Testis (tissue), 5 donors: ENCODE measurements at places on chromosomes 6 and 20. TPM values are rescaled to one million over a fixed set of nuclear protein-coding genes. Genes with fewer than 3 reads are reported as not detected.
A peak's percentile ranks its signal among the peaks of the same experiment; 100 is the strongest.

HDGFL1 gene
- 92.2 TPM for total RNA-seq

NFATC2 gene
- 5.4 TPM for total RNA-seq

GRCh38 chr6:154252678-154253077 lies 103.9 kb downstream of the IPCEF1 start:
- H3K27ac ChIP-seq, result no peak overlapping the region
- no peaks in the 10 kb centered on the region for H3K4me1 ChIP-seq
- no peak overlapping the region for H3K4me3 ChIP-seq
- H3K27me3 ChIP-seq, result no peaks in the 10 kb centered on the region
- no peak for DNase-seq

- DNase-seq, result peak; percentile 11
- H3K27ac ChIP-seq, result no peak overlapping the region
- no peaks in the 10 kb centered on the region for H3K36me3 ChIP-seq
- no peak overlapping the region for H3K4me3 ChIP-seq
- H3K4me1 ChIP-seq, result no peaks in the 10 kb centered on the region
These were observed 83.9 kb downstream of the DLL1 start for GRCh38 chr6:170206851-170207431.

DNA sequence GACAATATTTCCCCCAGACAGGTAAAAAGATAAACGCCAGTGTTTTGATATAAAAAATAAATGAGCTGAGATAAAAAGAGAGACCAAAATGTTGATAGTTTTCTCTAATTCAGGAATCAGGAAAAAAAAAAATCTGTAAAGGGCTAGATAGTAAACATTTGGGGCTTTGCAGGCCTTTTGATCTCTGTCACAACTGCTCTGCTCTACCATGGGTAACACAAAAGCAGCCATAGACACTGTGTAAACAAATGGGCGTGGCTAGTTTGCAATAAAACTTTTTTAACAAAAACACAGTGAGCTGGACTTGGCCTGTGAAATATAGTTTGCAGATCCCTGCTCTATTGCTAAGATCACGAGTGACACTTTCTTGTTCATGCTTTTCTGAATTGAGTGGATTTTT lies 219.1 kb upstream of the STXBP5 start:
- no peaks in the 10 kb centered on the region for H3K4me1 ChIP-seq
- no peak for DNase-seq
- no peak overlapping the region for H3K27ac ChIP-seq
- no peaks in the 10 kb centered on the region for H3K36me3 ChIP-seq
- no peak overlapping the region for H3K4me3 ChIP-seq

DNA sequence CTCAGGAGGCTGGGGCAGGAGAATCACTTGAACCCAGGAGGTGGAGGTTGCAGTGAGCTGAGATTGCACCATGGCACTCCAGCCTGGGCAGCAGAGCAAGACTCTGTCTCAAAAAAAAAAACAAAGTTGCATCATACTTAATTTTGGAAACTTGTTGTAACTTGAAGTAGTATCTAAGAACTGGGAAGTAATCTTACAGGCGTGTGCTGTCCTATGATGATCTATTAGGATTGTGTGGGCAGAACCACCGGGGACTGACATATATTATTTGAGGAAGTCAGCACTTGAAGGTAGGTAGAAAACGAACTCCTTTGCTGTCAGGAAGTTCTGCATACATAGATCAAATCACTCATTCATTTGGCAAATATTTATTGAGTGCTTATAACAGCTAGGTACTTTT lies 188.5 kb downstream of the ZNF217 start:
- H3K27ac ChIP-seq, result no peak overlapping the region
- no peak for DNase-seq
- no peaks in the 10 kb centered on the region for H3K36me3 ChIP-seq
- H3K4me1 ChIP-seq, result peaks cover 11% of the 10 kb centered on the region

DNA sequence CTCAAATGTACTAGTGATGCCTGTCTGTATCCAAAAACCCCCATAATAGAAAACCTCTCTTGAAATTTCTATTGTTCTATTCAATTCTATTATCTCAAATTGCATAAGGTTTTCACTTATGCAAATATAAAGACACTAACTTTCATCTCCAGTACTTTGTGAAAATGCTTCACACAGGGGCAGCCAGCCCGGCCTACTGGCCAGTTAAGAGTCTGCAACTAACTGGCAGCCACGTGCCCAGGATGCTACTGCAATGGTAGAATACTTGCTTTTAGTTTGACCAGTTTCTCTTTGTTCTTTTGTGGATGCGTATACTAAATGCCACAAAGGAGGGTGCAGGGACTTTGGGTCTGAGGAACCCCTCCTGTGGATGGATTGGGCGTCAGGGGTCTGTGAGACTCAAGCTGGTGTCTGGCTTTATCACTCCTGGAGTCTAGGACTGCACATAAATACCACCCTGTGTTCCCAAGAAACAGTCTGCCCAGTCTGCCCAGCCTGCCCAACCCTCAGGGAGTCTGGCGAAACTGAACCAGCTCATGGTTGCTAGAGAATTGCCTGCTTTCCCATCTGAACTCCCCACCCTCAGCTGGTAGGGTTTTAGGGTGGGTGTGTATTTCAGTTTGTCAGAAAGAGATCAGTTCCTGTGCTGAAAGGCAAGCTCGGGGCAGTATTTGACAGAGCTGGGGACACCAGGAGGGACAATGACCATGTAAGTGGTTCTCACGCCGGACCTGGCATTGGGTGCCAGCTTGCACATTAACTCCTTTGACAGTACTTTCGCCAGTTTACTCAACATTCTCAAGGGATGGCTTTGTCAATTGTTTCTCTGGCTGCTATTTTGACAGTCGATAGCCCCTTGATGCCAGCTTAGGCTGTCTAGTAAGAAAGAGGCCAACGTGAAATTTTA lies 558.2 kb upstream of the JAG1 start:
- H3K27ac ChIP-seq, result peak overlapping the region; percentile 5
- no peaks in the 10 kb centered on the region for H3K27me3 ChIP-seq
- H3K4me3 ChIP-seq, result no peak overlapping the region

PSORS1C2 gene
- total RNA-seq, result not detected

OR2H2 gene
- 0.63 TPM for total RNA-seq

GRCh38 chr6:163243083-163243482 lies 171.4 kb upstream of the QKI start:
- peaks cover 5% of the 10 kb centered on the region for H3K4me1 ChIP-seq
- no peaks in the 10 kb centered on the region for H3K36me3 ChIP-seq
- no peaks in the 10 kb centered on the region for H3K27me3 ChIP-seq
- H3K4me3 ChIP-seq, result no peak overlapping the region
- peak; percentile 25 for DNase-seq

TTLL9 gene
- 8.7 TPM for total RNA-seq

DNA sequence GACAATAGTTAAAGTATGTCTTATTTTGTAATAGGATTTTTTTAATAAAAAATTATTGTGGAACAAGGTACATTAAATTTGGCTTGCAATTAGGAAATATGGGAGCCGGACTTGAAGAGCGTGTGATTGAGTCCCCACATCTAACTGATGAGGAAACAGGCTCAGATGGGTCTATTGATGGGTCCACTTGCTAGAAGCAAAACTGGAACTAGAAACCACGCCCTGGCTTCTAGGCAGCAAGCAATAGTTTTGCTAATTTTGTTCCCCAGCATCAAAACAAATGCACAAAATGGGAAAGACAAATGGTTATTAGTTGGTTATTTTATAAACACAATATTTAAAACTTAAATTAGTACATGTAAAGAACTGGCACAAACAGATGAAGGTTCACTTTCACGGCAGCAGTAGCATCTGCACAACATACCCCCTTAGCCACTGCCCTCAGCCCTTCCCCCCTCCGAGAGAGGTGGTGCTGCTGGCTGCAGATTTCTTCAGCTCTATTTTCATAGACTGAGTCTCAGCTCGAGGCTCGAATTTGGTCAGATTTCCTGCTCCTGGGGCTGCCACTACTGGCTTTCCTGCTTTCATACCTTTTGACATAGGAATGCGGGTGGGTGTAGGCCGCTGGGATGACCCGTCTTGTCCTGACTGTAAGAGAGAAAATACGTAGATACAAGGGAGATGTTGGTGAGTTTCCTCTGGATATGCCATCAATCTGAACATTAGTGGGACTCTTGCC lies 23.8 kb upstream of the TMEM30A start:
- H3K4me3 ChIP-seq, result no peak overlapping the region
- H3K27me3 ChIP-seq, result no peaks in the 10 kb centered on the region
- no peak overlapping the region for H3K27ac ChIP-seq
- DNase-seq, result no peak
- H3K4me1 ChIP-seq, result no peaks in the 10 kb centered on the region

- no peaks in the 10 kb centered on the region for H3K36me3 ChIP-seq
- no peak for DNase-seq
- peak overlapping the region; percentile 55 for H3K27ac ChIP-seq
- H3K4me3 ChIP-seq, result no peak overlapping the region
- peaks cover 13% of the 10 kb centered on the region for H3K4me1 ChIP-seq
- H3K27me3 ChIP-seq, result no peaks in the 10 kb centered on the region
These were observed 42.6 kb upstream of the ENPP1 start for GRCh38 chr6:131765081-131765803.

ZDHHC14 gene
- 74.9 TPM for total RNA-seq

DNA sequence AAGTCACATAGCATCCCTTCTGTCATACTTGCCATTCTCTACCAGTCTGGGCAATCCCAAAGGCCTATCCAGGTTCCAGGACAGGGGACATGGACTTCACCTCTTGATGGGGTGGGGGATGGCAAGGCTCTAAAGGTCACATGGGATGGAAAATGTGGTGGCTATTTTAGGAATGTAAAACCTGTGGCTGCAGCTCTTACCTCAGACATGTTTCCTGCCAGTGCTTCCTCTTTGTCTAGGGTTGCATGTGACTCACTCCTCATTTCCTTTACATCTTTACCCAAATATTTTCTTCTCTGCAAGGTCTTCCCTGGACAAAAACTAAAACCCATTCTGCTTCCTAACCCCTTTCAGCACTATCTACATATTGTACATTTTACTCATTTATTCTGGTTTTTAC lies 135.7 kb downstream of the BTBD3 start:
- H3K4me3 ChIP-seq, result no peak overlapping the region
- no peaks in the 10 kb centered on the region for H3K36me3 ChIP-seq
- no peaks in the 10 kb centered on the region for H3K4me1 ChIP-seq
- no peak overlapping the region for H3K27ac ChIP-seq

CHRNA4 gene
- total RNA-seq, result 7.4 TPM

GRCh38 chr6:15941168-15941567 lies 187.7 kb upstream of the MYLIP start:
- H3K4me1 ChIP-seq, result no peaks in the 10 kb centered on the region
- no peaks in the 10 kb centered on the region for H3K27me3 ChIP-seq
- H3K36me3 ChIP-seq, result no peaks in the 10 kb centered on the region
- H3K4me3 ChIP-seq, result no peak overlapping the region
- DNase-seq, result no peak

GRCh38 chr20:60268491-60268890 lies 310.3 kb downstream of the CDH26 start:
- no peaks in the 10 kb centered on the region for H3K36me3 ChIP-seq
- H3K4me3 ChIP-seq, result no peak overlapping the region
- H3K4me1 ChIP-seq, result peaks cover 6% of the 10 kb centered on the region
- no peak overlapping the region for H3K27ac ChIP-seq
- no peaks in the 10 kb centered on the region for H3K27me3 ChIP-seq
